AG08395 (cell line): ENCODE measurements at places on chromosomes 3 and 15.

DNA sequence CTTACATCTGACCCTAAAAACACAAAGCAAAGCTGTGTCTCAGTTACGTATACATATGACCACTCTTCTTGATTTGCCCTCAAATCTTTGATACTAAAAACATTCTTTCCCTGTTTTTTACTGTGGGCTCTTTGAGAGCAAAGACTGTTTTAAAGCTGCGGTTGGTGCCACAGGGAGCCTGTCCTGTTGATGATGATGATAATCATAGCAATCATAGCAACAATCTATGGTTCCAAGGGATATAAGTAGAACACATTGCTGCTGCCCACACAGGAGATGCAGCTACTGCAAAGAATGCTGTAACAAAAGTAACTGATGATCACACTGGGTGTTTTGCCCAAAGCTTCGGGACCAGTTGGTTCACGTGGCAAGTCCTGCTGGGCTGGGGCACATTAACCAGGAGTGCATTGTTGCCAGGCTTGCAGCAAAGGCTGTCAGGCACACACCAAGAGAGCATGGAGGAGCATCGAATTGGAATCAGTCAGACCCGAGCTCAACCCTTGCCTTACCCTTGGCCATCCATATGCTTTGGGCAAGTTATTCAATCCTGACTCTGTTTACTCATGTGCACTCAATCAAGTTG lies 131.4 kb upstream of the EIF1B start:
- no peak for DNase-seq

DNA sequence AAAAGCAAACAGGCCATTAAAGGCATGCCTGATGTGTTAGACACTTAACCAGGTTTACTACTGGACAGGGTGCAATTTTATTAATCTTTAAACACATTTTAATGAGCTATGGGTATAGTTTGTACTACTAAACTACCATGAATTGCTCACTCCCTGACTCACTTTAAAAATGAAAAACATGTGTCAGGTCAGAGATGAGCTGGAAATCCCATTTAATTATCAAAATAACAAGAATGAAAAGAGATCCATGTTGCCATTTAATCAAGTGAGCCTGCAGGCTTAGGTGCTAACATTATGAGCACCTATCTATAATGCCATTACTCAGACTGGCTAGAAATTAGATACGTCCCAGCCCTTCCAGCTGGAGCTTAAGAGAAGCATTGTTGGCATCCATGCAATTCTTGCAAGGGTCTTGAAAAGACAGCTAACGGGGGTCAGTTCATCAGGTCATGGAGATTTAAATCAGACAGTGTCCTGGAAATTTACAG lies 224.4 kb downstream of the THRB start:
- DNase-seq, result peak; percentile 19

DNA sequence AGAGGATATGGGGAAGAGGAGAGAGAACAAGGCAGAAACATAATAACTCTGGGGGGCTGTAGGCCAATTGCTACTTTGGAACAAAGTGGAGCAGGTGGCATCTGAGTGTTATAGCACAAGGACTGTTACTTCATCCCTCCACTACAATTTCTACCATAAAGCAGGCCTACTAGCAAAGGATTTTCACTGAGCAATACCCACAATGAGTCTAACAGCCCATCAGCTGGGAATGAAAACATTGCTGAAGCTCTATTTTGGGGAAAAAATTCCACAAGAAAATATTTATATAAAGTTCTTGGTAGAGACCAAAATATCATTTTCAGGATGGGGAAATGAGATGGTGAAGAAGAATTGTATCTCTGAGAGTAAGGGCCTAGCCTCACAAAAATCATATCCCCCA lies 3.6 kb upstream of the SHC4 start:
- no peak for DNase-seq

DNA sequence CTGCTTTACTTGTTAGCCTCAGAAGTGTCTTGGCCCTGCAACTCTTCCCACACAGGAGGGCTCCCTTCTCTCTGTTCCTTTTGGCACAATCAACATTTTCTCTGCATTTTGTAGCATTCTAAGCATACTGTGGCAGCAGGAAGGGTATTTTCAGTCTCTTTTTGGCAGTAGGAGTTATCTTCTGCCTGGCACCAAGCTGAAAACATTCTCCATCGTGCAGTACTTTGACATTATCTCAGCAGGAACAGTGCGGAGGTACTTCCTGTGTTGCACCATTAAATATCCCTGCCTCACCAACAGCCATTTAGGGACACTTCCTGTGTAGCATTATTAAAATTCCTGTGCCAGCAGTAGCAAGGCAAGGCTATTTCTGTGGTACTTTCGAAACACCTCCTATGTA lies 233.2 kb upstream of the SEMA6D start:
- no peak for DNase-seq

GRCh38 chr15:69118089-69118488 lies 42.3 kb upstream of the GLCE start:
- no peak for DNase-seq

- no peak for DNase-seq
Measured at GRCh38 chr3:188754267-188754666, 417.5 kb upstream of the TPRG1 start.

DNA sequence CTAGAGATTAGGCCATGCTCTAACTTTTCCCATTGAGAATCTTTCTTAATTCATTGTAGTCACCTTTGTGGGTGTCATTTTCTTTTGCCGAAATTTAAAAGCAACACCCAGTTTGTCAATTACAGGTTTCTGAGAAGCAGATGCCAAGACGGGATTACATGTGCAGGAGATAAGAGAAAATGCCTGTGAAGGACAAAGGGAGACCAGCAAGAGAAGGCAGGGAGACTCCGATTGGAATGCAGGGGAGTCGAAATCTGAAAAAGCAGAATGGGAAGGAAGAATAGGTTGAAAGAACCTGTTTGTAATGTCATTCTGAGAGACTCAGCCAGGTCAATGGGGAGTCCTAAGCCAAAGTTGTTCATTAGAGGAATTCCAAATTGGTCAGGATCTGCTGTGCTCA lies 3.6 kb upstream of the DPH6 start:
- no peak for DNase-seq

DNA sequence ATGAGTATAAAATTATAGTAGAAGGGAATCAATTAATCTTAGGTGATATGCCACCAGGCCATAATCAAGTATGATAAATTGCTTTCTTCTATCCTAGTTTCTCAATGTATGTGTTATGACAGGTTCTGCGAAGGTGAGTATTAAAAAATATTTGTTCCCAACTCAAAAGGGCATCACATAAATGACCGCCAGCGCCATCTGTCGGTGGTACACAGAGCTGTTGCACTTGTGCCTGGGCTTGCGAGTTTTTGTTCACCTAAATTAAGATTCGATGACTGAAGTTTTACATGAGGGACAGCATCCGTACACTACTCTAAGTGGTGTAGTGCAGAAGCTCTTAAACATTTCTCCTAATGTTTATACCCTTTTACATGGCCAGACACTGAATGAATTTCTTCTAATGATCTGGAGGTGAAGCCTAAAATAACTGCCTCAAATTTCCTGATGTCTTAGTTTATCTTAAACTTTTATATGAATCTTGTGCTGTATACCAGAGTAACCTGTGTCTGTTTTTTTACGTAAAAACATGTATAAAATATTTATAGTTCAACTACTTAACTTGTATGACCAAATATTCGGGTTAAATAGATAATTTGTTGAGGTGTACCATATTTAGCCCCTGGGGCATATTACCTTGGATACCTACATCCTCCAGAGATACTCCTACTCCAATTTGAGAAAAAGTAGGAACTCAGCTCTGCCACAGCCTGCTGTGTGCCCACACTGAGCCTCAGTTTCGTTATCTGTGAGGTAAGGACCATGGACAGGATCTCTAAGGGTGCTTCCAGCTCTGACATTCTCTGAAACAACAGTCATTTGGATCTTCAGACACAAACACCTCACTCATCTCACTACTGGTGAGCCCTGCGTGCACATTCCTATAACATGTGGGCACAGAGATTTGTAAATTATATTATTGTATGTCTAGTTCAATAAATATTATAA lies 365.6 kb downstream of the MAGI1 start:
- peak; percentile 28 for DNase-seq

GRCh38 chr15:100859970-100860828 lies 19.4 kb upstream of the ALDH1A3 start:
- no peak for DNase-seq

DNA sequence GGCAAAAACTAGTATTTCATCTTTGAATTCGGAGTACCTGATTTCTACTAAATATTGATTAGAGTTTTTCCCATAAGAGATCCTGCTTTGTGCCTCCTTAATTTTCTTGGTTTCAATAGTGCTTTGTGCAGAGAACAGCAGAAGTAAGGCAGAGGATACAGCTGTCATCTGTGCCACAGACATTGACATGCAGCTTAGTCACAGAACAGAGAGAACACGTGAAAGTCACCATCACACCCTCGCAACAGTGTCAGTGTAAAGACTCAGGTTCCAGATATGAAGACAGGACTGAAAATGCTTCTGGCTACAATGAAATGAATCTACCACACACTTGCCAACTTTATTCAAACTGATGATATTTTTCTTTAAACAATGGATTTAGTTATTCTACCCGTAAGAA lies 942.8 kb upstream of the CFAP20DC start:
- no peak for DNase-seq

- DNase-seq, result peak; percentile 21
Measured at GRCh38 chr3:175585898-175586297, 726.8 kb downstream of the NAALADL2 start.

- DNase-seq, result peak; percentile 27
Measured at GRCh38 chr3:123344175-123344906, 104.5 kb downstream of the ADCY5 start.

DNA sequence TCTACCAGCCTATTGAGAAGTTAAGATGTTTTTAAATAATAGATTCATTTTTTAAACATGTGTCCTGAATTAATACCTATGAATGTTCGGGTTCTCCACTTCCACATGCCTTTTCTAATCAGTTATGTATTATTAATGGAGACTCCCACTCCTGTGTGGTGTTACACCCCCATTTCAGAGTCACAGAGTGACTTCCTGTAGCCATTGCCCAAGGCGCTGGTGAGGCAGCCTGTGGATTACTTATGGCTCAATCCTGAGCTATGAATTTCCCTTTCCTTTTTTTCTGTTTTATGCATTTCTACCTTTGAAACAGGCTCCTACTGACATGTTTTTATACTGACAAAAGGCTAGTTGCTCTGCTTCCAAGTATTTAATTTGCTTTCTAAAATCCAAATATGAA lies 162.3 kb downstream of the GABRG3 start:
- DNase-seq, result peak; percentile 5

DNA sequence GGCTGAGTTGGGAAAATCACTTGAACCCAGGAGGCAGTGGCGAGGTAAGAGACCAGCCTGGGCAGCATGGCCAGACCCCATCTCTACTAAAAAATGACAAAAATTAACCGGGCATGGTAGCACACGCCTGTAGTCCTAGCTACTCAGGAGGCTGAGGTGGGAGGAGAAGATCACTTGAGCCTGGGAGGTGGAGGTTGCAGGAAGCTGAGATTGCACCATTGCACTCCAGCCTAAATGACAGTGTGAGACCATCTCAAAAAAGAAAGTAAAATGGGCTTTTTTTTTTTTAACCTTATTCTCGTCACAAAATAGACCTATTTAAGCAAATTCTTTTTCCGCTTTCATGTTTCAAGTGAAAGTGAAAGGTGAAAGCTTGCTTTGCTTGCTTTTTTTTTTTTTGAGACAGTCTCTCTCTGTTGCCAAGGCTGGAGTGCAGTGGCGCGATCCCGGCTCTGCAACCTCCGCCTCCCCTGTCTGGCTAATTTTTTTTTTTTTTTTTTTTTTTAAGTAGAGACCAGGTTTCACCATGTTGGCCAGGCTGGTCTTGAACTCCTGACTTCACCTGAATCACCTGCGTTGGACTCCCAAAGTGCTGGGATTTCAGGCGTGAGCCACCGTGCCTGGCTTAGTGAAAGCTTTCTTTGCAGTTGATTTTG lies 3.6 kb downstream of the PDIA3 start:
- DNase-seq, result no peak

DNA sequence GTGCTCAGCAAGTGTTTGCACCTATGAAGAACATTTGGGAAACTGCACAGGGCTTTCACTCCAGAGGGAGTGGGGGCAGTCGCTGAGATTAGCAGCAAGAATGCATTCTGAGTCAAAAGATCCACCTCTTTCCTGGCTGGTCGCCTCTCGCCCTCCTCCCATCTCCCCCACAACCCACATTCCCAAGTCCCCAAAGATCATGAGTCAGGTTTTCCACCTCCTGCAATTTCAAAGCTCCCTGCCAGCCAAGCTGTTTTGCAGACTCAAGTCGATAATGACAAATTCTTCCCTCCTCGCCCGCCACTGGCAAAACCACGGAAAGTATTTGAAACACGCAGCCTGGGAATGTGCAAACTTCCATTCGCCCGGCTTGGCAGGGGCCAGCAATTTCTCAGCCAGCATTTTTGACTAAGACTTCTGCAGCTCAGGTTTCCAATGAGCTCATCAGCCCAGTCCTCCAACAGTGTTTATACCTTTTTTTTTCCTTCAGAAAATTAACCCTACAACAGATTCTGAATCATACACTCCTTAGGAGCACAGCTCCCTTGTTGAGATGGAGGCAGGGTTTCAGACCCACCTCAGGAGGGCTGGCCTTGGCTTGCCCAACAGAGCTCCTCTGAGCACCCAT lies 181.4 kb downstream of the SMAD6 start:
- peak; percentile 96 for DNase-seq

GRCh38 chr15:52421029-52421428 lies 107.7 kb downstream of the MYO5A start:
- DNase-seq, result no peak

GRCh38 chr3:42755681-42756578 lies 17.1 kb downstream of the CCDC13 start:
- peak; percentile 45 for DNase-seq

DNA sequence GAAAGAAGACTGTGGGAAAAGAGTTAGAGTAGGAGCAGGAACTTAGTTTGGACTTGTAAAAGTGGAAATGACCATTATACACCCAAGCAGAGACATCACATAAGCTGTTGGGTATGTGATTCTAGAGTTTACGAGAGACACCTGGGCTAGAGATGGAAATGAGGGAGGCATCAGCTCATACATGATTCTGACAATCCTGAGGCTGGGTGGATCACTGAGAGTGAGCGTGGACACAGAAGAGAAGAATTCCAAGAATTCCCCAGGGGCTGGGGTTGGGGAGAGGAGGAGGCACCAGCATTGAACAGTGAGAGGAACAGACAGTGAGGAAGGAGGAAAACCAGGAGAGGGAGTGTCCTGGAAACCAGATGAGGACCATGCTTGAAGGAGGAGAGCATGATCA lies 113.5 kb downstream of the KCNAB1 start:
- no peak for DNase-seq

DNA sequence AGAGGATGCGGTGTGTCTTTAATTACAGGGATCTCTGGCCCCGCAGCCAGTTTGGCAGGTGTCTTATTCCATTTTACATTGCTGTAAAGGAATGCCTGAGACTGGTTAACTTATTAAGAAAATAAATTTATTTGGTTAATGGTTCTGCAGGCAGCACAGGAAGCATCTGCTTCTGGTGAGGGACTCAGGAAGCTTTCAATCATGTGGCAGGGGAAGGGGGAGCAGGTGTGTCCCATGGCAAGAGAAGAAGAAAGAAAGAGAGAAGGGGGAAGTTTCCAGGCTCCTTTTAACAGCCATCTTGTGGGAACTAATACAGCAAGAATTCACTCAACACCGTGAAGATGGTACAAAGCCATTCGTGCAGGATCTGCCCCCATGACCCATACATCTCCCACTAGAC lies 128.0 kb upstream of the CRBN start:
- no peak for DNase-seq
